ENCODE measurements at places on chromosomes 7 and 10. TPM values are rescaled to one million over a fixed set of nuclear protein-coding genes. Genes with fewer than 3 reads are reported as not detected.

- DNase-seq = no peak
These were observed 980.0 kb downstream of the CNTNAP2 start for GRCh38 chr7:147096629-147097028.

The ZNHIT1 gene
- polyA plus RNA-seq = 61.6 TPM

The FFAR4 gene
- not detected for polyA plus RNA-seq

- DNase-seq = no peak
These were observed 349 bp upstream of the GNG11 start for GRCh38 chr7:93921186-93921585.

The SNX10 gene
- polyA plus RNA-seq = 24.9 TPM

DNA sequence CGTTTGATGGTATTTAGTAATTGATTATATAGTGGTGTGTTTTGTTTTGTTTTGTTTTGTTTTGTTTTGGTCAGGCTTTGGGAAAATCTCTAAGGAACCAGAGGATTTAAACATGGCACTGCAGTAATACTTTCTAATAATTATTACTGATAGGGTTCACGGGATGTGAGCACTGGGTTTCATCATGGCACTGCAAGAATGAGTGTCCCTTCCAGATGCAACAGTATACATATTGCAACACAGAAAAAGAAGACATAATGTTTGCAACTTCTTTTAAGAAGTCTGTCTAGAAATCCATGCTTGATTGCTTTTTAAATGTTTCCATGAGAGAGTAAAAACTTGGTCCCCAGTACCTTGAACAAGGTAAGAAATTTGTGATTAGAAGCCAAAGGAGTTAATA lies 2.2 kb upstream of the CDCA7L start:
- DNase-seq = no peak

DNA sequence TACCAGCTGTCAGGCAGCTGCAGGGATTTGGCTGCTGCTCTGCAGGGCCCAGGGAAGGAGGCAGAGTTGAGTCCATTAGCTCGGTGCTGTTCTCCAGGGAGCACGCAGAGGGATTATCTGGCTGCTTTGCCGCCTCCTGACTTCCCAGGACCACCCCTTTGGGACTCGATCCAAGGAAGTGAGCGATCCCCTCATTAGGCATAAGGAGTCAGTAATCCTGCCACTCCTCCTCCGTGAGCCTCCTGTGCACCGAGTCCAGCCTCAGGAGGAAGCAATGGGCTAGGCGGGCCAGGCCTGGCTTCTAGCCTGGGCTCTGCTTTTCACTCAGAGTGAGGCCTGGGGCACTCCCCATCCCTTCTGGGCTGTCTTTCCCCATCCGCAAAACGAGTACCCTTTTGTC lies 417.9 kb downstream of the RPS24 start:
- no peak for DNase-seq

The NPY4R gene
- not detected for polyA plus RNA-seq

DNA sequence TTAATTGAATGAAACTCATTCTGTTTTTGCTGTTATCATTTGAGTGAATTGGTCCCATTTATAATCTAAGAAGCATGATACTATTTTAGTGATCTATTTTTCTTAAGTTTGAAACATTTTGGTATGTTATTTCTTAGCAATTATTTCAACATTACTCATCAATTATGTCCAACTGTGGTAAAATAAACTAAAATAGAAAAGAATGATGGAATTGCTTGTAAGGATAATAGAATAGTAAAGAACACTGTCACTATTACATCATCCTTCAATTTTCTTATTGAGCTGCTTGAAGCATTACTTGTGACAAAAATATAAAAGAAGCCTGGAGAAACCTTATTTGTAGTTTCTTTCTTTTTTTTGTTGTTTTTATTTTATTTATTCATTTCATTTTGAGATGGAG lies 42.4 kb downstream of the ZNF487 start:
- no peak for DNase-seq

- no peak for DNase-seq
These were observed 493 bp downstream of the WDR91 start for GRCh38 chr7:135210888-135211178.

The SPDYE1 gene
- polyA plus RNA-seq = 0.97 TPM

GRCh38 chr7:51244885-51245284 lies 71.7 kb downstream of the COBL start:
- no peak for DNase-seq

DNA sequence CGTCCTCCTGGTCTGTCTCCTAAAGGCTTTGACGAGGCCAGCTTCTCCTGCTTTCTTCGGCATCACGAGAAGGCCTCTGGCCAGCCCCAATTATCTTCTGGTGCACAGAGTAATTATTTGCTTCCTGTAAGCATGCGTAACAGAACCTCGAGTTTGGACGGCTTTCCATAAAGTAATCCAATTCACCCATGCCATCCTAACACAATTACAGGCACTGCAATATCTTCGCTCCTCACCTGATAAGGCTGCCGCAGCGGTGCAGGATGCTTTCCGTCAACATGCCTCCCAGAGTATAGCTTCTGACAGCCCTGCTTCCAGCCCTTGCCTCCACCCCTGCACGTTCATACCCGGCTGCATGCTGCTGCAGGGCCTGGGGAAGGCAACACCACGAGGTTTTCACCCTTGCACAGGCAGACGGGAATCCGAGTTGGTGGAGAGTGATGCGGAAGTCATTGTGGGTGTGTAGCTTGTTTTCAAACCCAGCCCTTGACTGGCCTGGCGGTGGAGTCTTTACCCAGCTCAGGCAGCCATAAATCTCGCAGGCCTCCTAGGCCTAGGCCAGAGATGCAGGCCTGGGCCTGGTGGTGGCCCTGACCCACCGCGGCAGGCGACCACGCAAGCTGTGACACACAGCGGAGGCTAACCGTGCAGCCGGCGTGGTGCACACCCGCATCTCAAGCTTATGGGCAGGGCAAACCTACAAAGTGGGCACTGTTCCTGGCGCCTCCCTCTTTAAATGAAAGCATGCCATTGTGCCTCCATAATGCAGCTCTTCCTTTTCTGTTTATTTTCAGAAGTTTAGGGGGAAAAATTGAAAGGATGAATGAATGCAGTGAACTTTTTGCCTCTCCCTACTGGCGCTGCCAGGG lies 12.7 kb downstream of the EBF3 start:
- DNase-seq = no peak

DNA sequence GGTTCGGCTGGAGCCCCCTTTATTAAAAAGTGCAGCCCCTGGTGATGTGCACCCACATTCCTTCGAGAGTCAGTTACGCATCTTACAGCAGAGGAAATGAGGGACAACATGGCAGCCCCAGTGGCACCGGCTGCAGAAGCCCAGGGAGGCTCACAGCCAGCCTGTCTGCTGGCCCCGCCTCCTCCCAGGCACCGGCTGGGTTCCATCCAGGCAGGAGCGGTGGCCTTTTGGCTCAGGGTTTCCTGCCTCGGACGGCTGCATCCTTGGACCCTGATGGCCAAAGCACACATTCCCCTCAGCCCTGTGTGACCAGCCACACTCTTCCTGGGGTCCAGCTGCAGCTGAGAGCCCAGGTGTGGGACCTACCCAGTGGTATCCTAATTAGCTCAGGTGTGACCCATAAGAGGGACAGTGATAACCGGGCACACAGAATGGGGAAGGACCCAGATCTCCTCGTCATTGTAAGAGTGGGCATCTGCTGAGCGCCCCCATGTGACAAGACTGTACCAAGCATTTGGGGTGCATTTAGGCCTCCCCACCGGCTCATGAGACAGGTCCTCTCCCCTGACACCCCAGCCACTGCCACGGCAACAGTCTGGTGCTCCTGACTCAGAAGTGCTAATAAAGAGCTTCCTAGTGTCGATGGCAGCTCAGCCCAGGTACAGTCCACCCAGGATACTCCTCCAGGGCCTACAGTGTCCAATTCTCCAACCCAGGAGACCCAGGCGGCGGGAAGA lies 63.3 kb upstream of the CHST15 start:
- no peak for DNase-seq

- no peak for DNase-seq
These were observed 678 bp downstream of the SH2B2 start for GRCh38 chr7:102287111-102287980.

The PRSS37 gene
- 0.30 TPM for polyA plus RNA-seq

- DNase-seq = no peak
These were observed 1.5 kb downstream of the ITGB8 start for GRCh38 chr7:20331910-20332813.

The ASZ1 gene
- not detected for polyA plus RNA-seq

GRCh38 chr7:34612661-34613060 lies 45.4 kb upstream of the NPSR1 start:
- DNase-seq = no peak

The AKR1C1 gene
- 14.0 TPM for polyA plus RNA-seq

DNA sequence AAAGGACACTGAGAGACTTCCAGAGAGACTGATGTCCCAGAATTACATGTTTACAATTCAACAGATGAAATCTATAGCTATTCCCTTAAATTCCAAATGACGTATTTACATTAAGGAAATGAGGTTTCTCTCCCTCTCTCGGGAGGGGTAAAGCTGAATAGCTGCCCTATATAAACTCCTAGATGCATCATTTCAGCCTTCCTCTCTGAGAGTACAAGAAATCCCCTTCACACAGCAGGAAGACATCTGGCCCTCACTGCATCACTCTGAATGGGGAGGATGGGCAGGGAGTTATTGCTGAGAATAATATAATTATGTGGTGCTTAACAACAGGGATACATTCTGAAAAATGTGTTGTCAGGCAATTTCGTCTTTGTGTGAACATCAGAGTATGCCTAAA lies 11.0 kb downstream of the POT1 start:
- DNase-seq = no peak

DNA sequence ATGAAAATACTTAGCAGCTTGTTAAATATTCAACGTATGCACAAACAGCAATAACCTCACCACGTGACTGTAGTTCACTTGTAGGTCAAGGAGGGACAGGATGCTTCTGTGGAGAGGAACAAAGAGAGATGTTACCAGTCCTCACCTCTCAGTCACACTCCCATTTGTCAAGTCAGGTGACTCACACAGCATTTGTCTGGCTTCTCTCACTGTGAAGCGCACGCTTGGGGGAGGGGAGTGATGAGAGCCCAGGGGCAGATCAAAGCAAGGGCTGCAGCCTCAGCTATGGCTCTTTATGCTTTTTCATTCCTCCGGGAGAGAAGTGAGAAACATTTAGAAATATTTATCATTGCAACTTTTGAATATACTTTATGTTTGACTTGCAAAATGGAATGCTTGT lies 2.9 kb upstream of the RBM20 start:
- DNase-seq = no peak

GRCh38 chr7:102119213-102119651 lies 167.4 kb upstream of the SH2B2 start:
- DNase-seq = no peak

The SKIDA1 gene
- polyA plus RNA-seq = 10.1 TPM

GRCh38 chr7:7795203-7795602 lies 76.8 kb upstream of the RPA3 start:
- DNase-seq = no peak

- no peak for DNase-seq
These were observed 188.8 kb downstream of the GFRA1 start for GRCh38 chr10:116084161-116084560.

- no peak for DNase-seq
These were observed 87.0 kb downstream of the ADD3 start for GRCh38 chr10:110094786-110095185.

The ATP5MK gene
- polyA plus RNA-seq = 240 TPM

DNA sequence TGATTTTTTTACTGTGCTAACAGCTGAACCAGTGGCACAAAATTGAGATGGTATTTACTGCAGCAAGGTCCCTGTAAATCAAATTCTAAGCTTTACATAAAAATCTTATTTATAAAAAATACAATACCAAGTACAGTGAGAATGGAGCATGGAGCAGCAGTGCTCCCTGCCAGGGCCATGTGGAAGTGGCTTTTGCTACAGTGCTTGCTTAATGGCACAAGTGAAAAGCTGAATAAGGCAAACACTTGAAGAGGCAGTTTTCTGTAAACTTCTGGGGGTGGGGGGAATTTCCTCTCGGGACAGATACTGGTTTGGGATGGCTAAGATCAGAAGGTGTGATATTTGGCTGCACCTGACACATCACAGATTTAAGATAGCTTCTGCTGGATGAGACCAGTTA lies 27.5 kb downstream of the AP3M1 start:
- DNase-seq = no peak

DNA sequence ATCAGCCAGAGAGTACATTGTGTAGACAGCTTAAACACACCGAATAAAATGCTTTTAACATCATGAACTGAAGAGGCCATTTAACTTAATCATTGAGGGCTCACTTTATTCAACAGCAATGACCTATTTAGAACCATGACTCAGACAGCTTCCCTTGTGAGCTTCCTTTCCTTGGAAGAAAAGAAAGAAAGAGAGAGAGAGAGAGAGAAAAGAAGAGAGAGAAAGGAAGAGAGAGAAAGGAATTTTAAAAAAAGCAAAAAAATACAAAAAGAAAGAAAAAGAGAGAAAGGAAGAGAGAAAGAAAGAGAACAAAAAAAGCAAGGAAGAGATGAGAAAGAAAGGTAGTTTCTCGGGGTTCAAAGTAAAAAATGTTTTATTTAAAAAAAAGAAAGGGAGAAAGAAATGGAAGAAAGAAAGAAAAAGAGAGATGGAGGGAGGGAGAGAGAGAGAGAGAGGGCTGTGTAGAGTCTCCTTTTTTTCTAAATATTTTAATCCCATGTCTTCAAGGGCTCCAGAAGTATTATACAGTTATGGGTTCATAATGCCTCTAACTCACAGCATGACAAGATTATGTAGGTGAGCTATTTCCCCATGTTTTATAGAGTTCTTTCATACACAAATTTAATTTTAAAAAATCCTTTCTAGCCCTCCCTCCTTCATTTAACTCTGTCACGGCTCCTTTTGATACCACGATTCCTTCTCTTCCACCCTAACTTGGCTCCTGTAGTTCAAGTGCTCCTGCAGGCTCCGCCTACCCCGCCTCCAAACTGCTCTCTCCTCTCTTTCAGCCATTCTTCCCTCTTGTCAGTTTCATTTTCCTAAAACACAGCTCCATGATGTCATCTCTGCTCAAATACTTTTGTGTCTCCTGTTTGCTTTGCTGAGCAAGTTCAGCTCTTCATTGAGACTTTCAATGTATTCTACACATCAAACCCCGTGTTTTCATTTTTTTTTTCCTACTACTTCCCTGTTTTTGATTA lies 85.5 kb downstream of the PRTFDC1 start:
- DNase-seq = no peak

The KIF11 gene
- polyA plus RNA-seq = 30.7 TPM

DNA sequence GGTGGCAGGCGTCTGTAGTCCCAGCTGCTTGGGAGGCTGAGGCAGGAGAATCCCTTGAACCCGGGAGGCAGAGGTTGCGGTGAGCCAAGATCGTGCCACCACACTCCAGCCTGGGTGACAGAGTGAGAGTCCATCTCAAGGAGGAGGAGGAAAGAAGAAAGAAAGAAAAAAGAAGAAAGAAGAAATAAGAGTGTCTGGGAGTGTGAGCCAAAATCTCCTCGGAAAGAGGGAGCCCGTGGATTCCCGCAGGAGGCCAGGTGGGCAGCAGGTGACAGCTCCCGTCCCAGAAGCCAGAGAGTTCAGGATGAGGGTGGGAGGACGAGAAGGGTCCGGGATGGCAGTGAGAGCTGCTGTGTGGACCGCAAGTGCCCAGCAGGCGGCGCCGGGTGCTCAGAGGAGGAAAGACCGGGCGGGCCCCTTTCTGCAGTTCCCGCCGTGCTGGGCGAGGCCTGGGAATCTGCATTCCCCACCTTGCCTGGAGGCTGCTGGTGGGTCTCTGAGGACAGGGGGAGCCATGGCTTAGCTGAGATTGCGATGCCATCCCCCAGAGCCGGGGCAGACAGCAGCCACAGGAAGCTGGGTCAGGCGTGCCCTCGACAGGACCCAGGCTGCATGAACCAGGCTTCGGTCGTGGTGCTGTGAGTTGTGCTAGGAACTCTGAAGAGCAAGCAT lies 17.1 kb upstream of the AMZ1 start:
- DNase-seq = no peak

The AP4M1 gene
- 36.2 TPM for polyA plus RNA-seq
